ENCODE measurements at places on chromosomes 6 and 20.

- DNase-seq: no peak
These were observed 88.1 kb downstream of the DACT2 start for GRCh38 chr6:168231393-168231957.

GRCh38 chr20:59006864-59007664 lies at the start of gene CTSZ:
Gene CTSZ, minus strand, starts transcription at chr20:59007254. Its CDS starts 126 bp downstream, at chr20:59007128.
- DNase-seq: peak; percentile 38

GRCh38 chr6:25987845-25988244 lies 25.2 kb downstream of the TRIM38 start:
- DNase-seq: no peak

GRCh38 chr20:51535674-51536073 lies 6.8 kb downstream of the NFATC2 start:
- no peak for DNase-seq

GRCh38 chr6:46062312-46062711 lies 46.7 kb upstream of the CLIC5 start:
- no peak for DNase-seq

GRCh38 chr6:34829137-34829536 lies 37.3 kb downstream of the BLTP3A start:
- no peak for DNase-seq

DNA sequence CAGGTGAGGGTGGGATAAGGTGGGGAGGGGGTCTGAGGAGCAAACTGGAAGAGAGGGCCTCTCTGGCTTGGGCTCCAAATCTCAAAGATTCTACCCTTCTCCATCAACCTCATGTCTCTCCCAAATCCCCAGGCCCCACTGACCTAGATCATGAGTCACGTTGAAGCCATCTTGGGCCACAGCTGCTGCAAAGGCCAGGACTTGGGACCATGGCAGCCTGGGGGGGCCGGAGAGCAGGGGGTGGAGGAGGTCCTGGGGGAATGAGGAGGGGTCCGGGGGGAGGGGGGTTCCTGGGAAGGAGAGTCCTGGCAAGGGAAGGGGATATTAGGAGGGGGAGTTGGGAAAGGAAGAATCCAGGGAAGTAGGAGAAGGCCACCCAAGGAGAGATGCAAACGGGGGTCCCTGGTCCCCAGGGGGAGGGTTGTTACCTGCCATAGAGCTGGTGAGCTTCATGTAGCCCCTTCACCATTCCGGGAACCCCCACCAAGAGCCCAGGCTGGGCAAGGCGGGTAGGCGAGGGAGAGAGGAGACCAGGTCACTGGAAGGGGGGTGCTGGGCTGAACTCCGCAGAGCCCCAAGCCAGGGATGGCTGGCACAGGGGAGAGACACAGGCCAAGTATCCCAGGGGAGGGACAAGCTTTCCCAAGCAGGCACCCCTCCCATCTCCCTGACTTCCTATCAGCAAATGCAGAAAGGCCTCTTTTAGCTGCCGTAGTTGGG lies 12.7 kb downstream of the GGT7 start:
- DNase-seq: no peak

DNA sequence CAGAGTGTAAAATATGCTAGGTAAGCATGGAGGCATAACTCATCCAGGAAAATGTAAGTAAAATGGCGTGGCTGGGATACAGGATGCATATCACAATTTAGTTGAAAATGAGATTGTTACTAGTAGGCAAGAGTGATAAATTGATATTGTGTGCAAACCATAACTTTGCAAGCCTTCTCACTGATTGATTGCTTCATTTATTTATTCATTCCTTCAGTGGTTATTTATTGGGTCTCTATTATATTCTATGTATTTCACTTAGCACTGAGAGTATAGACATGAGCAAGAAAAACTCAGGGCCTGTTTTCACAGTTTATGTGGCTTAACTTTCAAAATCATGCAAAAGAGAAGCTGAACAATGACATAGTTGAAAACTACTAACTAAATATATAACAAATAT lies 241.0 kb upstream of the EYS start:
- DNase-seq: no peak

GRCh38 chr6:118298476-118299427 lies 249.3 kb upstream of the PLN start:
- DNase-seq: no peak

GRCh38 chr6:120111001-120111400 lies 761.4 kb upstream of the MAN1A1 start:
- no peak for DNase-seq

DNA sequence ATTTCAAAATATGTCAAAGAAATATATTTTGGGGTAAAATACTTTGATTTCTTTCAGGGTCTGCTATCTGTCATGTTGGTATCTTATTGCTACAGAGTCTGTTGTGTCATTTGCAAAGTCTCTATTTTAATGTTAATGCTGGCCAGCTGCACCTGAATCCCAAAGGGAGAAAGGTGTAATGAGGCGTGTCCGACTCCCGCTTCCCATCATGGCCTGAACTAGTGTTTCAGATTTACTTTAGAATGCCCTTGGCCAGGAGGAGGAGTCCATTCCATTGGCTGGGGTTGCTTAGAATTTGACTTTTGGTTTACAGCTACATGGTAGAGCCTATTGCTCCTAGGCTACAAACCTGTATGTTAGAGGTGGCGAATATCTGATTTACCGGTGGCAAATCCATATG lies 69.3 kb downstream of the FAM50B start:
- DNase-seq: no peak

DNA sequence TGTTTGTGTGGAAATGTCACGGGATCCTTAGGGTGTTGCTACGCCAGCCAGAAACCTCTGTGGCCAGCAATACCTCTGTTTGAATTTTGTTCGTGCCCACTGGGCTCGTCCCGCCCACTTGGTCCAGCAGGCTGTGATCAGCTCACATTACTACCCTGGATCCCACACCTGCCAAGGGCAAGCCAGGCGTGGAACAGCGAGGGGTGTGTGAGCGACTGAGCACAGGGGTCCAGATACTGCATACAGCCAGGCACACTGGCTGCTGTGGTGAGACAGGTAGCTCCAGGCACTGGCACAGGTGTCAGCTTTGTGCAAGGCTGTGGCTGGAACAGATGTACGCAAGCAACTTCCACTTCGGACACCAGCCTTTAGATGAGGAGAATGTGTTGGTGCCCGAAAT lies 718.9 kb downstream of the EPHA7 start:
- DNase-seq: no peak

DNA sequence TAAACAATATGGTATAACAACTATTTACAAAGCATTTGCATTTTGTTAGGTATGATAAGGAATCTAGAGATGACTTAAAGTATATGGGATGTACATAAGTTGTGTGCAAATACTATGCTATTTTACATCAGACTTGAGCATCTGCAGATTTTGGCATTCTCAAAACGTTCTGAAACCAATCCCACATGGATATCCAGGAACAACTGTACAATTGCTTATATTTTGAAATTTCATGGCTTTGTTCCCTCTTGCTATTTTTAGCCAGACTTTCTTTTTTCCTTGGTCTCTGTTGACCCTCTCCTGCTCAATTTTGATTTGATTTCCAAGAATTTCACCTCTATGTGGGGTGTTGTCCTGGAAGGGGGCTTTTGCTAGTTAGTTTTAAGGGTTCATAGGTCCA lies 32.9 kb upstream of the UST start:
- no peak for DNase-seq

DNA sequence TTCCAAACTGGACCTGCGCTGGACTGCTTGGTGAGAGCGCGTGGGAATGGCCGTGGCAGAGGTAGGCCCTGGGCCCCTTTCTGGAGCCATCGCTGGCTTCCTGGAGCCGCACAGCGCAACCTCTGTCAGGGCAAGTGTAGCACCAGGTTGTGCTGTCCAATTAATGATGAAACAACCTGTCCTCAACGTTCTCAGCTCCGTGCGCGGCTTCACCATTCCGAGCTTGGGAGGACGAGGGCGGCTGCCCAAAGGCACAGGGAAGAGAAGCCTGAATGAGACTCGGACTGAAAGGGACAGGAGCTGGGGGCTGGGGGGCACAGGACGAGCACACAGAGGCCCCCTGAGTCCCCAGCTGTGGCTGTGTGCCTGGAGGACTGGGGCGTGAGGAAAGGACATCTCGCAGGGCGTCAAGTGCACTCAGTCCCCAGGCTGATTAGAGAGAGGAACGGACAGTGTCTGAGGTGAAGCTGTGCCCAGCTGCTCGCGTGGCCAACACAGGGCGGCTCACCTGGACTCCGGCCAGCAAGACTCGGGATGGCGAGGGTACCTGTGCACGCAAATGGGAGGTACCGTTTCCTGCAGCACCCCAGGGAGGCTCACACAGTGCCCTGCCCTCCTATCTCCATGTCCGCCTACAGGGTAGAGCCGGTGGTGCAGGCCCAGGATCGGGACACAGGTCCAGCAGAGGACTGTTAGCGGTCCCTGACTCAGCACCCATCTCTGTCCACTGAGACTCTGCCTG lies 403.3 kb downstream of the TAF4 start:
- no peak for DNase-seq

DNA sequence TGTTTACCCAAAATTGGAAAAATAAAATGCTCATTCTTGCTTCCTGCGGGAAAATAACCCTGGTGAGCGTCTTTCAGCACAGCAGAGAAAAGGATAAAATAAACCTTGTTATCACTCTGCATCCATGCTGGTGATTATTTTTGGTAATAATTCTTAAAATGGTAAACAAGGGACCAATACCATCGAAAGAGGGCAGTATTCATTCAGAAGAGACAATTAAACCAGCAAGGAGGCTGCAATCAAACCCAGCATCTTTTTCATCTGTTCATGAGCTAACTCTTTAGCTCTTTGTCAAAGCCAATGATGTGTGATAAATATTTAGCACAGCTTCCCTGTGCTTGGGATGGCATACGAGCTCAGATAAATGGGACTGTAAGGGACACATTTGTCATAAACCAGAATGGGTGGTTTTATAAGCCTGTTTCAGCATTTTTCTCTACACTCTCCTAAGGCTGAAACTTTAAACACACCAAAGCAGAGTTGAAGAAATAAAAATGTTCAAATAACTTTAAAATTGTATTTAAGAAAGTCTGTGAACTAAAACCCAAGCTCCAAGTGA lies 34.4 kb downstream of the CDH26 start:
- DNase-seq: no peak

- peak; percentile 10 for DNase-seq
These were observed 22.2 kb upstream of the MYL9 start for GRCh38 chr20:36519012-36519719.

GRCh38 chr6:96468681-96469224 lies 52.9 kb upstream of the UFL1 start:
- no peak for DNase-seq

GRCh38 chr6:37904590-37904989 lies 85.1 kb downstream of the ZFAND3 start:
- no peak for DNase-seq

DNA sequence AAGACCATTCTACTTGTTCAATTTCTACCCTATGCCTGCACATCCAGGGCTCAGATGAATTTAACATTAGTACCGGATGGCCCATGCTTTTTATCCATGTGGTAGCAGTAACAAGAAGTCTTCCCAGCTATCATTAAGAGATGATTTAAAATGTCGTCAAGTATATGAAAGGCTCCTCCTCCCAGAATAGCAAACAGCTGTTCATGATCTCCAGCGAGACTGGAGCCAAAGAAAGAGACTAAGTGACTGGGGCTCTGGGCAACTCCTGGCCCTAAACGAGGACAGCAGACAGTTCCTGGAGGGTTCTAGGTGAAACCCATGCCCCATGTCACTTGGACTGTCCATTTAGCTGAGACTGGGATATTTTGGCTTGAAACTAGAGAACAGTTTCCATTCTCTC lies 160.8 kb downstream of the CDC5L start:
- DNase-seq: no peak

DNA sequence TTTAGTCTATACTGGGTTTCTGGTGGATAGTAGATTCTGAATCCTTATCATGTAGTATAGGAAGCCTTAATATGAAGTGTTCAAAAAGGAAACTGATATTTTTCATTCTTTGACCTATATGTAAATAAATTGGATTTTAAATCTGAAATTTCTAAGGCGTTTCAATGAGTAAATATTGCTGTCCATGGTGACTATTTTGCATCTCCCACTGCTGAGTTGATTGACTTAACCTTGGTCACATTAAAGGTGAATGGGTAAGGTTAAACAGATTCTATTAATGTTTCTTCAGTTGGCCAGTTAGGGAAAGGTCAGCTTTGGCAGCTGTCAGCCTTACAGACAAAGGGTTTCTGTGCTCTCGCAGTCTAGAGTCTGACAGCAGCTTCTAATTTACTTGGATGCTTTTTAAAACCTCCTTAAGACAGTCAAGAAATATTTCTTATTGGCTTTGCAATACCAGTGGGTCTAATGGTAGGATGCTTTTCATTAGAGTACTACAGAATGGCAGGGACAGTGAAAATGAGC lies 24.8 kb downstream of the PRIM2 start:
- DNase-seq: no peak

DNA sequence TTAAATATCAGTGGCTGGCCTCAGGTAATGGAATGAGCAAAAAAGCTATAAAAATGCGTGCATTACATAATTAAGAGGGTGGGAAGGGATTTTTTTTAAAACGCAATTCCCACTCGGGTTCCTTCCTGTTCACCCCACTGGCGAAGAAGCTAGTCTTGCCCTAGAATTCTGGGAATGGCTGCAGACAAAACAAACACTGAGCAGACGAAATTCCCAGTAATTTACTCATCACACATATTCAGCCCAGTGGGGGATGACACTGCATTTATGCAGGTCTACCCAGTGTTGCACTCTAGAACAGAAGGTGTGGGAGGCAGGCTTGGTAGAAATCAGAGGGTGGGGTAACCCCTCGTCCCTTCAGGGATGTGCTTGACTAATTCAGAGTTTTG lies 2695.0 kb upstream of the DEFB115 start:
- DNase-seq: no peak

DNA sequence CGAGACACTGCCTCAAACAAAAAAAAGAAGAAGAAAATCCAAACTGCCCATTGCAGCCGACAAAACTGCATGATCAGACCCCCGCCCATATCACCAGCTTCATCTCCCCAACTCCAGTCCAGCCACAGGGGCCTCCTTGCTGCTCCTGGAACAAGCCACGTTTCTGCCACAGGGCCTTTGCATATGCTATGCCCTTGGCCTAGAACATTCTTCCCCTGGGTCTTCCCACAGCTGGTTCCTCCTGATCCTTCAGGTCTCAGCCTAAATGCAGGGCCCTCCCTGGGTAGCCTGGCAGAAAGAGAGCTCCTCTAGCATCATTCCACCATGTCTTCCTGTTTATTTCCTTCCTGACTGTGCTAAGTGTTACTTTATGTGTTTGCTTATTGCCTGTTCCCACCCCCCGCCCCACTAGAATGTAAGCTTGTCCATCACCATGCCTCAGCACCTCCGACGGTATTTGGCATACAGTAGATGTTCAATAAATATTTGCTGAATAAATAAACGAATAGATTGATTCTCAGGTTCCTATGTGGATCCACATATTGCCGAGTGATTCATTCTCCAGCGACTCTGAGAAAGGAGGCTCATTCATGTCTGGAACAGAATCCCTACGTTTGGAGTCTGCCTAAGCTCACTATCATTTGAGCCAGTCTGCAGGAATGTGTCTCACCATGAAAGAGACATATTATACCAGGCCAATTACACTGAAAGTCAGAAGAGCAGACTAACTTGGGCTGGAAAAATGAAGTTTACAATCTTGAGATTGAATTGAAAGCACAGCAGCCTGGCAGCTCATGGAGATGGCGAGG lies 56.1 kb downstream of the NFATC2 start:
- DNase-seq: no peak

- DNase-seq: no peak
These were observed 5.2 kb upstream of the TBCC start for GRCh38 chr6:42751055-42751454.
